B cell (primary cell): ENCODE measurements at places on chromosomes 1 and 21.

DNA sequence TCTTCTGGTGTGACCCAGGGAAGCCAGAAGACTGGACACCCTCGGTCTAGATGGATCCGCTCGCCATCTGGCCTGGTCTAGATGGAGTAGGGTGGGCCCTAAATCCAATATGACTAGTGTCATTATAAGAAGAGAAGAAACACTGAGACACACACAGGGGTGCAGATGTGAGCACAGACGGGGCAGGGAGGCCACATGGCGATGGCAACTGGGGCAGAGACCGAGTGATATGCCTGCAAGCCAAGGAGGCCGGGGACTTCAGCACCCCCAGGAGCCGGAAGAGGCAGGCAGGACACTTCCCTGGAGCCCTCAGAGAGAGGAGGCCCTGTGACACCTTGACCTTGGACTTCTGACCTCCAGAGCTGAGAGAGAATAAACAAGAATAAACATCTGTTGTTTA lies 5.6 kb upstream of the TFF3 start:
- no peak for DNase-seq

DNA sequence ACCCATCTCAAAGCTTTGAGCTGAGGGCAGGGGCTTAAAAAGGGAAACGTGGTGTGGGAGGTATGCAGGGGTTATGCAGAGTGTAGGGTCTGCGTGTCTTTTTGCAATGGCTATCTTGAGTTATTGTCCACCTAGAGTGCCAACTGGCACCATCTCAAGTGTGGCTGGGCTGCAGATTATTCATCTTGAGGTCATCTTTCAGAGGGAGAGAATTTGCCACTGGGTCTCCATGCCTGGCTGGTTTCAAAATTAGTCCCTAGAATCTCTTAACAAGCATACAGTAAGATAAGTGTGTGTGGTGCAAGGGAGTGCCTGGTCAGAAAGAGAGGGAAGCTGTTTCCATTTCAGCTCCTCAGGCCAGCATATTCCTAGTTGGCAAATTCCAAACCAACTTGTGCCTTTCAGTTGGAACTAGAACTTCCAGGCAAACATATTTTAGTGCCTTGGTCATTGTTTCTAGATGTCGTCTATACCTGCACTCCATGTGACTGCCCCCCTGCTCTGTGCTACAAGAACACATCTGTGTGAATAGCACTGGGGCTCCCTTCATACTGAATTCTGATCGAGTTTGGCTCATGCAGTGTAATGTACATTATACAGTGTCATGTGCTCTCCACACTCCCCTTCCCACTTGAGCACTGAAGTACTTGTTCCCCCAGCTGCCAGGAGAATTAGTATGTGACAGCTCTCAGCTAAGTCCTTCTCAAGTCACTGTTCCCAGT lies 5.0 kb upstream of the OR2T8 start:
- no peak for DNase-seq

- DNase-seq = no peak
Observed at GRCh38 chr21:17823846-17824245, 4.7 kb upstream of the C21orf91 start.

GRCh38 chr1:2625311-2625710 lies 7.5 kb downstream of the MMEL1 start:
- DNase-seq = no peak

GRCh38 chr21:45872471-45872870 lies 109.1 kb upstream of the COL6A1 start:
- DNase-seq = no peak

DNA sequence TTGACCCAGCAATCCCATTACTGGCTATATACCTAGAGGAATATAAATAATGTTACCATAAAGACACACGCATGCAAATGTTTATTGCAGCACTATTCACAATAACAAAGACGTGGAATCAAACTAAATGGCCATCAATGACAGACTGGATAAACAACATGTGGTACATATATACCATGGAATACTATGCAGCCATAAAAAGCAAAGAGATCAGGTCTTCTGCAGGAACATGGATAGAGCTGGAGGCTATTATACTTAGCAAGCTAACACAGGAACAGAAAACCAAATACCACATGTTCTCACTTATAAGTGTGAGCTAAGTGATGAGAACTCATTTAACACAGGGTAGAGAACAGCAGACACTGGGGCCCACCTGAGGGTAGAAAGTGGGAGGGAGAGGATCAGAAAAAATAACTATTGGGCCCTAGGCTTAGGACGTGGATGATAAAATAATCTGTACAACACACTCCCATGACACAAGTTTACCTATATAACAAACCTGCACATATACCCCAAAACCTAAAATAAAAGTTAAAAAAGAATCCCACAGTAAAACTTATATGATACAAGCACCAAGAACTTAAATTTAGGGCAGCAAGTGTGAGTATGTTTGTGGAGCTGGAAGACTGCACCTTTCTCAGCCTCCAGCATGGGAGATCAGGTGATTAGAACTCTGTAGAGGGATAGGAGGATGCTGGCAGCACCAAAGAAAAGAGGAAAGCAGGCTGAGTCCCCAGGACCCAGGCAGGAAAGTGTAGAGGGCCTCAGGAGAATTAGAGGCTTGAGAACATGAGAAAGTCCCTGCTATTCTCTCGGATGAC lies 320.8 kb upstream of the USP24 start:
- no peak for DNase-seq

- no peak for DNase-seq
Observed at GRCh38 chr1:119453021-119453420, 38.1 kb downstream of the HSD3B2 start.

DNA sequence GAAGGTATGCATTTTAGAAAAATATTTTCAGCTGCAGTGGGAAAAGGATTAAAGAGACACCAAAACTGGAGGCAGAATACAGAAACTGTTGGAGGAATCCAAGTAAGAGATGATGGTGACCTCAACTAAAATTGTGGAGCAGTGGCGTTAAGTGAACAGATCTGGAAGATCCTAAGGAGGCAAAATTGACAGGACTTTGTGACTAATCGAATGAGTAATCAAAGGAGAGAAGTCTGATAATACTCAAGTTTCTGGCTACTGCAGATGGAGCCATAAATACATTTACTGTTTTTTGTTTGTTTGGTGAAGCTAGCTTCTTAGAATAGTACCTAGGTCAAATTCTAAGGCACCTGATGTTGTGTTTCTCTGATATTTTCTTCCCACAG lies 3.1 kb downstream of the CTBS start:
- DNase-seq = no peak

DNA sequence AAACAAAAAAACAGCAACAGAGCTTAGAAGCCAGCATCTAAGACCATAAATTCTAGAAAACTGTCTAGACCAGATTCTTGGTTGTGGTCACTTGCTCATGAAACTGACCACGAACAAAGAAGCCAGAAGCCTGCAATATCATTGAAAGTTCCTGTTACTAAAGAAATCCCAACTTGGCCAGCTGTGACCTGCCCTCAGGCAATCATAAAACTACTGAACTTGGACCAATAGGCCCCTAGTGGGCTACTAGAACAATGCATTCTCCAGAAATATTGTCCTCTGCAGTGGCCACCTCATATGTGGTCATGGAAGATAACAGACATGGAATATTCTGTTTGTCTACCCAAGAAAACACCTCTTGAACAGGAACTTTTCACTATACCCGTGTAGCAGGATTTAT lies 87.7 kb downstream of the SPATA17 start:
- no peak for DNase-seq

DNA sequence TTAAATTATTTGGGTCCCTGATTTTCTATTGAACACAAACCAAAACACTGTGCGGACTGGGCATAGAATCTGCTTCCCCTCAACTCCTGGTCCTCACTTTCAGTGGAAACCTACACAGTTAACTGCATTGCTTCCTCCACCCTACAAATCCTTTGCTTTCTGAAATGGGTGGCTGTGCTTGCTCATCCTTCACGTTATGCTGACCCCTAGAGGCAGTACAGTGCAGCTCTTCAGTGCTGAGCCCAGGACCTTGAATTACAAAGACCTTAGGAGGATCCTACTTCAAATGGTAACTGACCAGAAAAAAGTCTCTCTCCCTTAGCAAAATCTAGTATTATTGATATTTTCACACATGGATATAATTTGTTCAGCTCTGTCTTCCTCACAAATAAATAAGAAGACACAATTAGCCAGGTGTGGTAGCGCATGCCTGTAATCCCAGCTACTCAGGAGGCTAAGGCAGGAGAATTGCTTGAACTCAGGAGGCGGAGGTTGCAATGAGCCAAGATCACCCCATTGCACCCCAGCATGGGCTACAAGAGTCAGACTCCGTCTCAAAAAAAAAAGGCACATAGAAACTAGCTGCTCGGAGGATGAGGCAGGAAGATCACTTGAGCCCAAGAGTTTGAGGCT lies 63.4 kb upstream of the L1TD1 start:
- DNase-seq = peak; percentile 15

DNA sequence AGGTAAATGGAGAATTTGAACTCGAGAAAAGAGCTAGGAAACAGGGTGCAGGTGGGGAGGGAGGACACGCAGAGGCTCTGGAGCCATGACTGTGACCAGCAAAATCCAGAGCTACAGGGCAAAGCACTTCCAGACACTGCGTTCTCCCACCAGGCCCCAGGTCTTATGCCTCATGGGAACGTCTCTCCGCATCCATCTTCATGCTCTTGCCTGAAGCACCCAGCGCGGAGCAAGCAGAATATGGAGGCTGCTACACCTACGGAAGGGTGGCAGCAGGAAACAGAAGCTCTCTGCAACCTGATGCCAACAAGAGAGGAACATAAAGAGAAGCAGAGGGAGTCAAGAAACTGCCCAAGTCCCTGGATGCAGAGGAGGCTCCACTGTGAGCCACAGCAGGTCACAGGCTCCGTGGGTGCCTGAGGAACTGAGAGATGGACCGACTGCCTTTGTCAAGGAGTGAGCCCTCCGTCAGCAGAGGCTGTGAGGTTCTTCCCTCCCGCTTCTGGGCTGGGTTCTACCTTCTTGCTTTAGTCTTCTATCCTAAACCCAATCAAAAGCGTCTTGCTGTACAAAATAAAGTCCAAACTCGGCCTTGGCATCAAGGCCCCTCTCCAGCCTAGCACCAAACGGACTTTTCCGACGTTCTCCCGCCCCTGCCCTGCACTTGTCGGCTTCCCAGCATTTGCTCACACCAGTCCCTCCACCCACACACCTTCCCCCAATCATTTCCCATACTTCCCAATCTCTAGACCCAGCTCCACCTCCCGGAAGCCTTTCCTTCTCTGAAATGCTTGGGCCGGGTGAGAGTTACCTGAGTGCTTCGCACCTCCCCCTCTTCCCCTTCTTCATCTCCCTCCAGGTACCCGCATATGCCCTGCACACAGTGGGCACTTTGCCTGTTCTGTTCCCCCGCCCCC lies 930 bp downstream of the DHCR24 start:
- peak; percentile 15 for DNase-seq

DNA sequence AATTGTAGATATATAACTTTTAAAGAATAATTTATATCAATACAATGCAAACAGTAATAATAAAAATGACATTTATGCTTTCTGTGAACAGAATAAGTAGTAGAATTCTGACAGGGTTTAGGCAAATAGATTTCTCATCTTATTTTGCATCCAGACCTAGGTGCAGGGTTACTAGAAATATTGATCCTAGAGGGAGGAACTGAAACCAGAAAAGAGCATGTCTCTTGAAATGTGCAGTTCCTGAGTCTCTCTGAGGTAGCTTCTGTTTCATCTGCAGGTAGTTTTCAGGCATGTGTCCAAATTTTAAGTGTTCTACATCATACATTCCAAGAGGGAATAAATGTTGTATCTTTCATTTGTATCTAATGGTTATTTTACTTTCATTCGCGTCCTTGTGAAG lies 631.9 kb upstream of the ADGRL4 start:
- peak; percentile 22 for DNase-seq

DNA sequence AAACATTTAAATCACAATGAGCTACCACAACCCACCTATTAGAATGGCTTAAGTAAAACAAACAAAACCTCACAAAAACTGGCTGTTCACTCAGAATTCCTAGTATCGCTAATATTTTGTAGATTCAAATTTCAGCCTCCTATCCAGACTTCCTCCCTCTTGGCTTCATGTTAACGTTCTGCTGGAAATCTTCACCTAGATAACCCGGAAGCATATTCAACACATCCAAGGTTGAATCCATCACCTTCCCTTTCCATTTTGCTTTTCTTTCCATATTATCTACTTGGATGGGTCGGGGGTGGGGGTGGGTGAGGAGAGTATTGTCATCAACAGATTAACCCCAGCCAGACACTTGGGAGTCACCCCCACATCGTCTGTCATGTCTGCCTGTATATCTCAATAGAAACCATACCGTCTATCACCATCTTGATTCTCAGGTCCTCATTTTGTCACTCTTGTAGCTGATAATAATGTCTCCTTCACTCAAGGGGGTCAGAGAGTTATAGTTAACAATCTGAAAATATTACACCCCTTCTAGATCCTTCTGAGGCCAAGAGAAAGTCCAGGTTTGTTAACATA lies 1.7 kb upstream of the DPH5 start:
- peak; percentile 15 for DNase-seq

DNA sequence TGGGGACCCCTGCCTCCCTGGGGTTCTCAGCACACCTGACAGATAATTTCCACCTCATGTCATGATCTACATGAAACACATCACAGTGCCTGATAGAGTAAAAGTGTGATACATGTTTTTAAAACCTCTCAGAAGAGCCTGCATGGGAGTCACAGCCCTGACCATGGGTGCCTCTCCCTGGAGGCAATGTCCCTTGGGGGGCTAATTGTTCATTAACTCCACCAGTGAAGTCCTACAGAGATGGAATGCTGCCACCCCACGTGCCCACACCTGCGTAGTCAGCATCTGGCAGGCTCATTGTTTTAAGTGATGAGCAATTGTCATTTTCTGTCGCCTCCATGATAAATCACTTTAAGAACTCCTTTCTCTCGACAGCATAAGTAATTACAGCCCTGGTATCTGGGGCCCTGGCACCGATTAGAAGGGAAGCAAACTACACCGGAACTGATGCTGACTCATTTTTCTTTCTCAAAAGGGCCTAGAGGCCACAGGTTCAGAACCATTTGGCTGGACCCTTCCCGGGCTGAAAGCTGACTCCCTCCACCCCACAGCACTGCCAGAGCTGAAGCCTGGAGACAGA lies 109.6 kb upstream of the GJB5 start:
- no peak for DNase-seq

GRCh38 chr1:17607644-17608581 lies 68.4 kb downstream of the ARHGEF10L start:
- no peak for DNase-seq

- DNase-seq = no peak
Observed at GRCh38 chr1:187987236-187987776, 1158.6 kb downstream of the PLA2G4A start.
